Adipocyte (in vitro differentiated cells): ENCODE measurements at places on chromosomes 1 and 21.

DNA sequence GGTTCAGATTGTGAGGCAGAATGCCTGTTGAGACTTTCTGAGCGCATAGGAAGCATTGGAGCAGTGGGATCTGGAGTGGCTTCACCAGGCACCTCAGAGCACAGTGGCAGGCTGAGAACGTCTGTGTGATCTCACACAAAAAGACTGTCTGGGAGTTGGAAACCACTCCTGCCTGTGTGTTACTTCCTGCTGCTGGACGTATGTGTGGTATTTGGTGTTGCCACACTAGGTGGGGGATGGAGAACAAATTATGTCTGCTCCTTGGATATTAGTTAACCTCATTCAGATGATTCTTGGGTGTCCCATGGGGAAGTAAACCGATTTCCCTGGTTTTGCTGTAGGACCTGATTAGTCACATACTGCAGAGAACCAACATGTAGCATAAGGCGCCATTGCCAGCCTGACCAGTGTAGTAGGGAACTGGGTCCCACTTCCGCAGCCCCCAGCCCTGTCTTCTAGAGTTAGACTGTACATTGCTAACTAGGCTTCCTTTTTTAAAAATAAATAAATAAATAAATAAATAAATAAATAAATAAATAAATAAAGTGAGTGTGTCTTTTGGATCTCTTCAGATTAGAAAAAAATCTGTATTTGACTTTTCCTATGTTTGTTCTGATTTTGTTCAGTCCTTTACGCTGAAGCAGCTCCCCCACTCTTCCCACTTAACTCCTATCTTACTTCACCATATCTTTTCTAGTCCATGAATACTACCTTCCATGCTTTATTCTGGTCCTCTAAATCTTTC, 26.9 kb downstream of the UCK2 start:
- peak; percentile 77 for DNase-seq

- peak; percentile 76 for DNase-seq
Measured at GRCh38 chr1:77536813-77537212, 145.6 kb downstream of the ZZZ3 start.

GRCh38 chr1:55623311-55623710, 408.1 kb upstream of the USP24 start:
- DNase-seq, result no peak

- no peak for DNase-seq
Measured at GRCh38 chr1:172470149-172470548, 26.3 kb upstream of the PIGC start.

- DNase-seq, result no peak
Measured at GRCh38 chr21:43849532-43850299, 15.3 kb upstream of the AGPAT3 start.

DNA sequence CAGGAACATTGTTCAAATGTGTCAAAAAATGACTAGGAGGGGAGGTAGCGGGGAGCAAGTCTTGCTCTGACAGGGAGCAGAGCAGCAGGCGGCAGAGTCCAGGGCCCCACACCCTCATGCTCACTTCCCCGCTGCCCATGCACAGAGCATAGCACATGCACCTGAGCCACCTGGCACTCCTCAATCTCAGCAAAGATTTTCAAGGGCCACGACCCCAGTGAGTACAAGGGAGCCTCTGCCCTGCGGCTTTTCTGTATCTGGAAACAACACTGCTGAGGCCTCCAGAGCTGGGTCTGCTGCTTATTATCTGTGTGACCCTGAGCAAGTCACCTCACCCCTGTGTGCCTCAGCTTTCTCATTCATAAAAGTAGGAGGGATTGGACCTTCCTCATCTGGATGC, 1.1 kb upstream of the GJB3 start:
- no peak for DNase-seq

DNA sequence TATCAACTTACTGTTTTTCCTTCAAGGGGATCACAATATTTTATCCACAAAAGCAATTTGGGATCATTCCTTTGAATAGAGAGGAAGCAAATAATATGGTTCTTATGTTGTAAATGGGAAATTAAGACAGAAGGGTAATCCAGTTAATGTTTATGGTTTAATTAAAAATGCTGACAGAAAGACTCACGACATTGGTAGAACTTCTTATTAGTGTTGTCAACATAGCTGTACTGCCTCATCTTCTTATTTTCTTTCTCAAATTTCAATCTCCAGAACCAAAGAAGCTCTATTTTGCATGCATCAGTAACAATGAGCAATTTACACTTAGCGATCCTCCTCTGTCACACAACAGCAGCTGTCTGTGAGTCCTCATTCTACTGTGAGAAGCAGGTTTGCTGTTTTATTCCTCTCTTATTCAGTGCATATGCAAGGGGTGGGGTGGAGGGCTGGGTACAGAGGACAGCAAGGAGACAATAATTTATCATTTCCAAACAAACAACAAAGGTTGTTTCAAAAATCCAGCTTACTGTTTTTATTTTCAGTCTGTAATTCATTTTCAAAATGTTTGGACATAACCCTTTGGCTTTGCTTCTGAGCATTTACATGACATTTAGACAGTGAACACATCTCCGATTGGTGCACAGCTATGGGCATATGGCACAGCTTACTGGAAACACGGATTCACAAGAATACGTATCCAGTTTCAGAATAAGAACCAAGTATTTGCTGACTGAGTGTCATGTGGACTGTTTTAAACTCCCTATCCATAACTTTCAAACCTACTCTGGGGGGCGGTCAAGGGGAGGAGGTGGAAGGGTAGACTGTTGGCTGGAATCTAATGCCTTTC, 335.9 kb downstream of the RGS7 start:
- DNase-seq, result no peak

DNA sequence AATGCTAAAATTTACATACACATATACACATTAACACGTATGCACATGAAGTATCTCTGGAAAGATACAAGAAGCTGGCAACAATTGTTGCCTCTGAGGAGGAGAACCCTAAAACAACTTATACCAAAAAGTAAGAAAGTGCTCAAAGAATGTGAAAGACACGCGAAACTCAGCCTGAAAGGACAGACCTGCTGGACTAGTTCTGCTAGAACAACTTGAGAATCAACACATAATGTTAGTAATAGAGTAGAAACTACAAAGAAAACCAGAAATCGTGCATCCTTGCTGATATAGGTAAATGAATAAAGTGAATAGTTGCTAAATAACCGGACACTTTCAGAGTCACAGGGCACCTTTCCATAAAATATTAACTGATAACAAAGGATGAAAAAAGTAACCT, 242.5 kb downstream of the RERE start:
- no peak for DNase-seq

DNA sequence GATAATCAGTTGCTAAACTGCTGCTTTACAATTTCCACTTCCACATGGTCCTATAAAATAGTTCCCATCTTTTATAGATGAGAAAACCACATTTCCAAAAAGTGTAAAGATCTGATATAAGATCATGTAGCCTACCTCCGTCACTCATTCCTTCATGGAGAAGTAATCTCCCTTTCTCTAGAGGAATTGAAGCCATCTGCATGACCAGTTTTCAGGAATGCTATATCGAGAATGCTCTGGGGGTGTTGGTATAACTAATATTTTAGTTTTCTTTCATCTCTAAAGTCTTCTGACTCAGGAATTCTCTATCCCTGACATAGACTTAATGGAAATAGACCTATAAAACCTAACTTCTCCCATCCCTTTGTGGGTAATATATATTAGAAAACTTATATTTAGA, 173.0 kb upstream of the UBE2U start:
- no peak for DNase-seq

DNA sequence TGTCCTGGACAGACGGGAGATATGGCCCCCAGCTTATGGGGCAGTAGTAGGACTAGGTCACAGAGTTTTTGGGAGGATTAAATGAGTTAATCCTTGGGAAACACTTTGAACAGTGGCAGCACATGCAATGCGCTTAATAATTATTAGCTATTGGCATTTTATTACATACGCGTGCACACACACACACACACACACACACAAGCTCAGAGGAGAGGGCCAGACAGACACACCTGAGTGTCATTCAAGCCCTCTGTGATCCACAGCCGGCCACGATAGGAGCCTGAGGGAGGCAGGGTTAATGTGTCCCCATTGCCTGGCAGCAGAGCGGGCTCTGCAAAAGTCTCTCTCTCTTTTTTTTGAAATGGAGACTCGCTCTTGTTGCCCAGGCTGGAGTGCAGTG, 37.9 kb downstream of the EPHA2 start:
- no peak for DNase-seq

DNA sequence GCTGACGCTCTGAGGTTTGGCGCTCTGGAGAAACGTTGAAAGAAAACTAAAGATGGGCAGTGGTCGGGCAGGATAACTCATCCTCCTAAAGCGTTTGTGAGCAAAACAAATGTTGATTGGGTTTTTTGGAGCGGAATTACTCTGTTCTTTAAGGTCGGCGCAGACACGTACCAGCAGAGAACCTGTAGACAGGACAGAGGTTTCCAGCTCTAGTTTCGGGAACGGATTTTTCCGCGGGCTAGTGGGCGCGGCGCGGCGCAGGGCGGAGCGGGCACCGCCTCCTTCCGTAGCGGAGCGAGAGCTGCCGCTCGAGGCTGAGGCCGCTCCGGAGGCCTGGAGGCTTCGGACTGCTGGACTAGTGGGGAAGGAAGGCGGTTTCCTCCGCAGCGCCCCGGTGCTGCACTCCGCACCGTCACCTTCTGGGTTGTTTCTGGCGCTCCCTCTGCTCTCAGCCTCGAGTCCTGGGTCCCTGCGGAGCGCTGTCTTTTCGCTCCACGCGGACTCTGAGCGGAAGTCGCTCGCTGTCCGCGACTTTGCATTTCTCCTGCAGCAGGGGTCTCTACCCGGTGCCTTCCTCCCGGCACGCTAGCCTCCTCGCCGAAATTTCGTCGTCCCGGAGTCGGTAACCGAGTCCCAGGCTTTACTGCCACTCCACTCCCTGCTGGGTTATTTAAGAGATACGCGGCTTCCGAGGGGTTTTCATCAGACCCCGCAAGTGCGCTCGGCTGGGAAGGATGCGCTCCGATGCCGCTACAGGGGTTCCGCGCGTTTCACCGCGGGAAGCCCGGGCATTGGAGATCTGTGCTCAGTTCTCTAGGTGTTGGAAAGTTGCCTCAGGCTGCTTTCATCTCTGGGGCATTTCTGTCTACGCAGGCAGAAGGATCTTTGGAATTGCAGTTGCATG, 7.0 kb downstream of the FOXD2 start:
- peak; percentile 34 for DNase-seq

GRCh38 chr1:247357052-247357780, 25.5 kb upstream of the ZNF496 start:
- peak; percentile 16 for DNase-seq

DNA sequence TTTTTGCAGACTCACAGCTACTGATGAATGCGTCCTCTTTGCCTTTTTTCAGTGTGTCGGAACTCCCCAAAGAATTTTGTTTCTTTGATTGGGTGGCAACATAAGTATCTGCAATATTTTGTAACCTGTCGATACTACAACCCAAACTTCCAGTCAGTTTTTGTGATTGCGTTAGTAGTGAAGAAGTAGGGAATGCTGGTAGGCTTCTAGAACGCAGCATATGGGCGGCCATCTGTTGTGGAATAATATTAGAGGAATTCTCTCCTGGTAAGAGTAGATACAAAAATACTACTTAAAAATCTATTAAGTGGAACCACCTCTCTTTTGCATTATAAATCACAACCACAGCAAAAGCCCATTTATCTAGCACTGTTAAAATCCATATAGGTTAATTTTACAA, 107.4 kb downstream of the LYST start:
- DNase-seq, result no peak

DNA sequence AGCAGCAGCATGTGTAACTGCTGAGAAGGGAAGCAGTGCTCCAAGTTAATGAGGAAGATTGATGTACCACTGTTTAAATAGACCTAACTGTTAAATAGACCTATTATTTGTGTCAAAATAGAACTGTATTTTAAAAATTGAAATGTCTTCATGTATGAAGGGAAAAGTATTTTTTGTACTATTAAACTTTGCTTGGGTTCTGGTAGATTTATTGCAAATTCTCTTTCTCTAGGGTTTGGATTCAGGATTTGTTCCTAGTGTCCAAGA, 128.3 kb downstream of the OSBPL9 start:
- no peak for DNase-seq

GRCh38 chr1:42379794-42380585, 602 bp upstream of the RIMKLA start:
- peak; percentile 49 for DNase-seq

DNA sequence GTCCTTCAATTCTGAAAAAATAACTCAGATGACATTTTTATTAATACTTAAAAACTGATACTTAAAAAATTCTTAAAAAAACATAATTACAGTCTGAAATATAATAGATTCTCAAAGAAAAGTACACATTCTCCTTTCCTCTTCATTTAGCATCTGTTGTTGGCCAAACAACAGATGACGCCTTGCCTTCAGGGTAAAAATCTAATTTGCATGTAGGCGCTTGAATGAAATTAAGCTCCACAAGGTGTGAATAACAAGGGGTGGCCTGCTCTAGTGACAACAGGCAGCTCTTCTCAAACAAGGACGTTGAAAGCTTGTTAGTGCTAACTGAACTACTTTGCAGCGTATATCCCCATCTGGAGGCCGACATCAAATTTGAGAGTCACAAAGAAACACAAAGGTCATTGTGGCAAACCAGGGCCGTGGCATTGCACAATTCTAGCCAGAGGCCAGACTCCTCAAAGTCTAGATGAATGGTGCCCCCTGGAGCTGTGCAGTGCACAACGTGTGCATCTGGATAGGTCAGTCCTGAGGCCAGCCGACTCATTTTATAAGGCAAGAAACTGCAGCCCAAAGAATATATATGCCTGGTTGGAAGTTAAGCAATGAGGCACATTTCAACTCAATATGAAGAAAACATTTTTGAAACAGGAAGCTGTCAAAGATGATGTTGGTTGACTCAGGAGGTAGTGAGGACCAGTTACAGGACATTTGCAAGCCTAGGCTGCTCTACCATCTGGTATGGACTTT, 459.2 kb upstream of the RUNX1 start:
- DNase-seq, result peak; percentile 51

DNA sequence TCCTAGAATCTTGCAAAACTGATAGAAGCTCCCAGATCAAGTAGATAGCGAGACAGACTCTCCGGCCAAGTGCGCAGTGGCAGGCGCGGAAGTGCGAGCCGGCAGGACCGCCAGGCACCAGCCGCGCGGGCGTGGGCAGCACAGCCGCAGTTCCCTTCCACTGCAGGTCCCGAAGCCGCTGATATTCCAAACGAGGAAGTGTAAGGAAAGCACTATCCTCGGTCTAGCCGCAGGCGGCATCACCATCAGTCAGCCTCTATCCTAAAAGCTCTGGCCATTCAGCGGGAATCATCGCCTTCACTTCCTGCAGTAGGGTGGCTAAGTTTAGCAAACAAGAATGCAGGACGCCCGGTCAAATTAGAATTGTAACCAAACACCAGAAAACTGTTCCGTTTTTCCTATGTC, 710 bp downstream of the GLRX2 start:
- peak; percentile 78 for DNase-seq

GRCh38 chr21:32007456-32007855, 134.6 kb downstream of the HUNK start:
- DNase-seq, result peak; percentile 43

DNA sequence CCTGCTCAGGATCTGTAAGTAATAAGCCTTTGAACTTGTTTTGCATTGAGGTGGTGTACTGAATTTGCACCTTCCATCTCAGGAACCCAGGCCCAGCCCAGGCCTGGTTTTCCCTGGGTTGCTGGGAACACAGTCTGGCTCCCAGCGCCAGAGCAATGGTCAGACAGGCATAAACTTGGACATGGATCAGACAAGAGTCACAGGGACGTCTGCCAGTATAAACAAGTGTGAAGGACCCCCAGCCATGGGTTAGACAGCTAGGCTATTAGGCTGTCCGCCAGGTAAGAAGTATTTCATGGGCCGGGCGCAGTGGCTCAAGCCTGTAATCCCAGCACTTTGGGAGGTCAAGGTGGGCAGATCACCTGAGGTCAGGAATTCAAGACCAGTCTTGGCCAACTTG, 5.5 kb downstream of the IFNLR1 start:
- DNase-seq, result no peak
